ENCODE measurements at places on chromosomes 1 and 21.
A peak's percentile ranks its signal among the peaks of the same experiment; 100 is the strongest.

GRCh38 chr21:45508607-45509565, 33.4 kb downstream of the SLC19A1 start:
- DNase-seq = peak; percentile 72

DNA sequence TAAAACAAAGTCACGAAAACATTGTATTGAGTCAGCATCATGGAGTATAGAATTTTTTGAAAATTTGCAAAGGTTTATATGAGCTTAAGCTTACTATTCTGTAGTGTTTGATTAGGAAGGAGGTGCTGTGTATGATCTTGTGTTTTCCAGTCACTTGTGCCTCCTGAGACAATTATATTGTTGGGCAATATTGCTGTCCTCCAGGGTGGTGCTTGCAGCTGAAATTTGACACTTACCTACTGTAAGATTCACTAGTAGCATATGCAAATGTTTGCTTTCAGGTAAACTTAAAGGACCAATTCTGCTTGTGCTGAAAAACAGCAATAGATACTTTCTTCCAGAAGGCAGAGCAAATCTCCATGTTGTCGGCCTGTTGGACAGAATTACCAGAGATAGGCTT, 268.0 kb downstream of the TGFB2 start:
- no peak for DNase-seq

GRCh38 chr1:204456826-204457442, 37.7 kb downstream of the PIK3C2B start:
- no peak for DNase-seq

- no peak for DNase-seq
These were observed 1.6 kb downstream of the DNMT3L start for GRCh38 chr21:44260066-44260465.

DNA sequence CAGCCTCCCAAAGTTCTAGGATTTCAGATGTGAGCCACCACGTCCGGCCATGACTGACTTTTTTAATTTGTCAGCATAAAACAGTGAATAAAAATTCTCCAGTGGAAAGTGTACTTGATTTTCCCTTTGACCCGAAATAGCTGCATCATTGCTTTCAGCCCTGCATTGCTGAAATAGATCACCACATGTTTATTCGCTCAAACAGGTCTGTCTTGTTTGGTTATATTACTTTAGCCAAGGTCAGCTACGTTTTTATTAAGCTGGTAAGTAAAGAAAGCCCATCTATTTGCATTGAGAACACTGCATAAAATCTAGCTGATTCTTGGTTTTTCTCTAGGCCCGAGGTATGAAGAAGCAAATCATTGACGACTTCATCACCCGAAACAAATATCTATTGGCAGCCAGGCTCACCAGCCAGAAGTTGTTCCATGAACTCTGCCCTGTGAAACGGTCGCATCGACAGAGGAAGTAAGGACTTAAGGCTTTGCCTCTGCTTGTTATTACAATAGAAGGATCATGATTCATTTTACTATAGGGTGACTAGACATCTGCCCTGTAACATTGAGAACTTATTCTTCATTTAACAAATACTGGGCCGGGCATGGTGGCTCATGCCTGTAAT, 25.6 kb downstream of the AGMAT start:
- no peak for DNase-seq

DNA sequence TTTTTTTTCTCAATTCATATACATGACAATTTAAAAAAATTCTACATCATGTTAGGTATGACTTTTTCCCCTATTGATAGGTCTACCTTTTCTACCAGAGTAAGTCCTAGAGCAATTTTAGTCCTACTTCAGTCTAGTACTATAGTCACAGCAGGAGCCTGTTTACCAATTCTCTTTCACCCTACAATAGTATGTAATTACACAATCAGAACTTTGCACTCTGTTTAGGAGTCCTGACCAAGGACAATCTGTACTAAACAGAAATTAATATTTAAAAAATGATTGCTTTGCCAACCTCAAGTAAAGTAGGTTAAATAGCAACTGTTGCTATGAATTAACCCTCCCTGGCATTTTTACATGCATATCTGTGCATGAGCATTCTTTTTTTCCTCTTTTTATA, 810 bp upstream of the CYP4A11 start:
- DNase-seq = no peak

DNA sequence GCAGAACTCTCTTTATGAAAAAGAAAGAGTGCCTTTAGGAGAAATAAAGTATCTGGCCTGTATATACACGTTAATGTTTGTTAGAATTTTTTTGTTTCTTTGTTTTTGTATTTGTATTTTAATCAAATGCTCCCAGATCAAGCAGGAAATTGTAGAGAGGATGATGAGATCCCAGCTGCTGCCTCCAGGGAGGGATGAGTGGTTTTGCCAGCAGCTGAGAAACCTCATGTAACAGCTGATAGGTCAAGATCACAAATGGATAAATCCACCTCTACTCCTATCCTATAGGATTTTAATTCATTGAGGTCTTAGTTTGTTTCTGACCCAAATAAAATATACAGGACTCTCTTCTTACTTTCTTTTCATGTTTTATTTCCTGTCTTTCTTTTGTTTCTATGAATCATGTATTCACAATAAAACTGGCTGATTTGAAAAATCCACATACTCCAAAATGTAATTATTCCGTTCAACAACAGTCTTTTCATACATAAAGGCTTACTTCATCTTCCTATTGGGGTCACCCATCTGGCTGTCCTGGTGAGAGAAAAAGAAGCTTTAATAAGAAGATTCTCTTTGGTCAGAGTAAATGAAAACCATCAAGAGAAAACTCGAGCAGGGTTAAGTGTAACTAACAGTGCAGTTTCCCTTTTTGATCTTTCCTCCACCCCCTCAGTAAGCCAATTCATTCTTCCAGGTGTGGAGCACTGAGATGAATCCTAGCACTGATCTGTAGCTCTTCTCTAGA, 129.3 kb upstream of the PLPPR5 start:
- no peak for DNase-seq

DNA sequence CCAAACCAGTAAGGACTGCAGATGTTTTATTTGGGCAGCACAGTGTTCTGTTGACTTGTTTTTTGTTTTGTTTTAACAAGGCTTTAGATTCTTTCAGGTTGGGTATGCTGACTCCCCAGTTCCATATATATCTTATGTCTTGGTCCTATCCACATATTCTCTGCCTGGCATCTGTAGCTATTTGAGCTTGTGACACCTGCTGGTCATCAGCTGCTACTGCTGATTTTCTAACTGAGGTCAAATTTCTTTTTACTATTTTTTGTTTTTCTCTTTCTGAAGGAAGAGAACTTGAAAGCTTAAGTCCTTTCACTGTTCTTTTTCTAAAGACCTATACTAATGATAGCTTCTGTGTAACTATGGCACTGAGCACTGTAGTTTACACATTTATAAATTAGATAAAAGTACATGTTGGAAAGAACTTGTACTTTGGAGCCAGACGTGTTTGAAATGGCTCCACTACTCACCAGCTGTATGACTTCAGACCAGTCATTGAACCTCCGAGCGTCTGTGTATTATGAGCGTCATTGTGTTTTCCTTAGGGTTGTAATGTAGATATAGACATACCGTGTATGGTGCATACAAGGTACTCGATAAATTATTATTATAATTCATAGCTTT, 109.4 kb downstream of the NRDC start:
- DNase-seq = no peak

DNA sequence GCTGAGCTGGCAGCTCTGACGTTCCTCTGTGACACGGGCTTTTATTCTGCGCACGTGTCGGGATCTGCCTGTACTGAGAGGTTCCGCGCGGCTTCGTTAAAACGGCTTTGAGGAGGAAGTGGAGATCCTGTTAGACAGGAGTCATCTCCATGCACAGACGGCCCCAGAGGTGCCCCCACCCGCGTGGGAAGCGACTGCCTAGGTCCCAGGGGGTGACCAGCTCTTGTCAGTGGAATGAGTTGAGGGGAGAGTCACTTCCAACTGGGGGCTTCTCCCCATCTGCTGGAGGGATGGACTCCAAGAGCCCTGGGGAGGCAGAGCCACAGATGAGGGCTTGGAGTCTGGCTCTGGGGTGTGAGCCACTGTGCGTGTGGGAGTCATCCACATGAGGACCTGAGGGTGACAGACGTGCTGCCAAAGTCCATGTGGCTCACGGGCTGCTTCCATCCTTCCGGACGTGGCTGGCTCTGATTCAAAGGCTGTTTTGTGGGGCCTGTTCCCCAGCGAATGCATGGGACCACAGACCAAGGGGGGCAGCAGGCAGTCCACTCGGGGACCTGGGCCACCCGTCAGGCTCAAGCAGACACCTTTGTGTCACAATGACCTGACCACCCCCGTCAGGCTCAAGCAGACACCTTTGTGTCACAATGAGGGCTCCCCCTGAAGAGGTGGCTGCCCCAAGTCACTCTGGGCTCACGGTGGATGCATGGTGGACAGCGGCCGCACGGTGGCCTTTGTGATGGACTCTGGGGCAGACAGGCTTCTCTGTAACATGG, 26.8 kb downstream of the PTTG1IP start:
- DNase-seq = peak; percentile 84

- DNase-seq = no peak
These were observed 111.5 kb downstream of the SEC16B start for GRCh38 chr1:177858332-177858821.

- DNase-seq = no peak
These were observed 19.3 kb upstream of the ZNF326 start for GRCh38 chr1:89975540-89976125.

GRCh38 chr1:41774471-41774990, 144.2 kb downstream of the HIVEP3 start:
- no peak for DNase-seq

DNA sequence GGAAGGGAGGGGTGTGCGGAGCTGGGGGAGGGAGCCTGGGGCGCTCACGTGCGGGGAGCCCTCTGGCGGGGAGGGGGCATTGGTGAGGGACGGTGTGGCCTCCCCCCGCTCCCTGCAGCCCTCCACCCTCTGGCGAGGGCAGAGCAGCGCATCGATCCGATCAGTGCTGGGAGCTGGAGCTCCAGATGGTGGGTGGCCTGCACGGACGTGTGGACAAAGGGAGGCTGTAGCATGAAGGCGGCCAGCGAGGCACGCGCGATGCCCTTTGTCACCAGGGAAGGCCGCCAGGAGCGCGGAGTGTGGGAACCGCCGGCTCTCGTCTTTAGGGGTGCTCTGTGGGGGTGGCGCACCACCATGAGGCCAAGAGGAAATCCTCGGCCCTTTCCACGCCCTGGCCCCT, 5.4 kb upstream of the HES5 start:
- DNase-seq = no peak

DNA sequence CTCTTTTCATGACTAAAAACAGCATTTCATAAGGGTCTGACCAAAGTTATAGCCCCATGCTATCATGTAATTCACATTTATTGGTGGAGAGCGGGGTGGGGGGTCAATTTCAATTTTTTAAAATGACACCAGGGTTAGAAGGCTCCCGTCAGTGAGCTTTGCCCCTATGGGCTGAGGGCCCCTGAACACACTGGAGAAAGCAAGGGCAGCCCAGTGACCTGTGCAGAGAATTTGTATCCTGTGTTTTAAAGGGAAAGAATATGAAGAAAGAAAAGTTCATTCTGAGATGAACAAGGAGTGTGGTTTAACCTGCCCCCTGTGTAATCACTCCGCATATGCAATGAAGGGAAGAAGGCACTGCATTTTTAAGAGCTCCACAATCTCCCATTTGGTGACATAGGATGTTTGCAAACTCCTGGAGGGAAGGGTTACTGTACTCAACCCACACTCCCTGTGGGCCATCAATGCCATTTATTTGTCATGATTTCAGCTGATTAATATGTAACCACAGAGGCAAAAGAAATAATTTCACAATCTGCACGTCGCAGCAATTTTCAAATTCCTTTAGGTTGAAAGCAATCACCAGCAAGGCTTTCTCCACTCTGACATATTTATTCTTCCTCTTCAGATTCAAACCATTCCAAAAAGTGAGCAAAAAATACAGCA, 95.6 kb downstream of the ZNF281 start:
- DNase-seq = no peak

DNA sequence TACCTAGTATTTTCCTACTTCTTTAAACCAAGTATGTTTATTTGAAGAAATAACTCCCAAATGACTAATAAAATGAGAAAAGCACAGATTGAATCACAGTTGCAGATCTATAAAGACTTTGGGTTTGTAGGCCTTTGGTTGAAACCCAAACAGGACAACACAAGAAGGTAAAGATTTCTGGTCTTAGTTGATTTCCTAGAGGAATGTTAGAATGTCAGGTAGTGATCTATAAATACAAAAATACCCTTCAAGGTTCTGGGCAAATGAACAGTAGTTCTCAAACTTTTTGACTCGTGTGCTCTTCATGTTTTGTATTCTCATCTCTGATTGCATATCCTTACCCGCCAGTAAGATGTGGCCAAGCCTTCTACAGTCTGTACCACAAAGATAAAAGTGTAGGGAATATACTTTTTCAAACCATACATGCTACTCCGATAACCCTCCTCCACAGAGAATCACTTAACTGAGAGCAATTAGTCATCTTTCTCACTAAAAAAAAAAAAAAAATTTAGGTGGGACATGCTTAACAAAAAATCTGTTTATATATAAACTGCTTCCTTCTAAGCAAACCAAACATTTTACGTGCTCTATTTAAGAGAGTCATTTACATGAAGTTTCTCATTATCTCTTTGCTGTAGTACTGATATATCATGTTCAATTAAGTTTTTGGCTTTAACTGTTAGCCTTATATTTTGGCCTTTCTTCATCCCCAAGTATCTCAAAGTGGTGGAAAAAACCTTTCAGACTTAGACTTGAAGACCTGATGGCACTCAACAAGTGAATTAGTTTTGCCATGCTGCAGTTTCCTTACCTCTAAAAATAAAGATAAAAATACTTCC, 36.0 kb downstream of the CNIH4 start:
- no peak for DNase-seq

DNA sequence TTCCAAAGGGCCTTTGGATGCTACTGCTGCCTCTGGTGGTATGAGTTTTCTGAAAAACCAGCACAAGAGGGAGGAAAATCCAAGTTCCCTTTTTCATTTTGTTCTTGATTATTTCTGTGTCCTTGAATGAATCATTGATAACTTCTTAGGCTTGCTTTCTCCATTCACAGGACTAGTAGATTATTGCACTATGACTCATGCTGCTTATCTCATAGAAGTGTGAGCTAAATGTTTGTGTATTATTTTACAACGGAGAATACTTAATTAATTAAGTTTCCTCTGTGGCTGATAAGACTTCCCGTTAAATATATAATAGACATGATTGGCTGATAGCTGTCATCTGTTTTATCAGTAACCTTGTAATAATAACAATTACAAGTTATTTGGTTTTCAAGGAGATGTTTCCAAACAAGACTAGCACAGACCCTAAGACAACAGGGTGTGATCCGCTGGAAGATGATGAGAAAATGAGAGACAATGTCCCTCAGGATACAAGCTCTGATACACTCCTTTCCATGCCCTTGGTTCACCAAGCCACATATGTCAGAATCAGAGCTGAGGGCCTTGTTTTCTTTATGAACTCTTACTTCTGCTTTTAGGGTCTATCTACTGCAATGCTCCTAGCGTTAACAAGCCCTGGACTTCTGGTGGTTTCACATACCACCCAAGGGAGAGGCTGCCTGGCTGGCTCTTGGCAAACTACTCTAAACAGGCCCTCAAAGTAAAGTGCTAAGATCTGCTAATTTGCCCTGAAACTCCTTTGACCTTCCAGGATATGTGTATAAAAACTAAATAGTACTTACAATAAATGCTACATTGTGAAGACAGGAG, 1078.3 kb downstream of the TTLL7 start:
- no peak for DNase-seq

- DNase-seq = no peak
These were observed 7.2 kb downstream of the TAS1R3 start for GRCh38 chr1:1338278-1338677.
